ENCODE measurements at places on chromosomes 6 and 20. TPM values are rescaled to one million over a fixed set of nuclear protein-coding genes. Genes with fewer than 3 reads are reported as not detected.

DNA sequence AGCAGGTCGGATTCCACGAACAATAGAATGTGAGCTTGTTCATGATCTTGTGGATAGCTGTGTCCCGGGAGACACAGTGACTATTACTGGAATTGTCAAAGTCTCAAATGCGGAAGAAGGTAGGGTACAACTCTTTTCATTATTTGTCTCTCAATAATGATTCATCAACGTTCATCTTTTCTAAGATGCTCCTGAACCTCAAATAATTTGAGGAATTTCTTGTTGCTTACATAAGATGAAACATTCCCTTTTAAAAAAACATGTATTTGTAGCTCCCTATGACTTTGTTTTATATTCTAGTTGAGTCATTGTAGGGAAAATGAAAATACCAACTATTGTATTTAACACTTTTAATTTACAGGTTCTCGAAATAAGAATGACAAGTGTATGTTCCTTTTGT is 17.0 kb downstream of the MCM8 start:
- no peak for DNase-seq

- no peak for DNase-seq
Observed at GRCh38 chr6:125846292-125847024, 55.7 kb downstream of the NCOA7 start.

DNA sequence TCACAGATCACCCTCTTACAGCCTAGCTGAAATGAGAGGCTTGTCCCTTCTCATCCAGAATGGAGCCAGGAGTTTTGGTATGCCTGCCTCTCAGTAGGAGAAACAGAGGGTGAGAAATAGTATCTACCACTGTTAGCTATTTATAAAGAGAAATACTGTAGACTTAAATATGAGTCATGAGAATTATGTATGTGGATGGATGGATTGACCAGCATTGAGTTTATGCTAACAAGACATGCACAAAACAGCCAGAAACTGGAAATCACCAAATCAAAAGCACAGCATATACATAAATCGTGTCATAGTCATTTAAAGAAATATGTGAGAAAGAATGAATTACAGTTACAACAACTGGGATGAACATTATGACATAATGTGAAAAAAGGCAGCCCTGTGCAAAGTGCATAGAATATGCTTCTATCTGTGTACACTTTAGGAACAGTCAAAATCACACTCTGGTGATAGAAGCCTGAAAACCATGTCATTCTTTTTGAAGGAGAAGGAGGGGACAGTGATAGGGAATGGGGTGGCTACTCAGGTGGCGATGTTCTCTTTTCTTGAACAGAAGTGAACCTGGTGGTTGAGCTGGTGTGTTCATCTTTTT is 79.8 kb upstream of the KIF25 start:
- DNase-seq, result no peak

- DNase-seq, result no peak
Observed at GRCh38 chr6:125586074-125586473, 163.4 kb upstream of the HEY2 start.

CLPSL1 gene
- total RNA-seq, result not detected

DNA sequence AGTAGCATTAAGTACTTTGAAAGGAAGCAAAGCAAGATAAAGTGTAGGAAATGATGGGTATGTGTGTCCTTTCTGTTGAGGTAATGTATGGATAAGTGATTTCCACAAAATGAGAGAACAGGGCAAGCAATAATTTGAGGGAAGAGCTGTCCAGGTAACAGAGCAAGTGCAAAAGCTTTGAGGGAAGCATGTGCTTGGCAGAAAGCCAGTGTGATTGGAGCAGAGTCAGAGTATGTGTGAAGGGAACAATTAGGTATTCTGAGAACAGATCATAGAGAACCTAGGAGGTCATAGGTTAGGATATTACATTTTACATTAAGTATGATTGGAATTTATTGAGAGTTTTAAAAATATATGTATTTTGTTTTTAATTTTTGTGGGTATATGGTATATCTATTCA is 30.2 kb upstream of the MAN1A1 start:
- no peak for DNase-seq

- DNase-seq, result no peak
Observed at GRCh38 chr6:88441346-88441745, 275.2 kb upstream of the CNR1 start.

GRCh38 chr6:162267641-162268040 is 459.9 kb downstream of the PRKN start:
- no peak for DNase-seq

- peak; percentile 45 for DNase-seq
Observed at GRCh38 chr20:60137657-60138245, 179.5 kb downstream of the CDH26 start.

GRCh38 chr6:130282234-130282995 is 59.7 kb upstream of the SAMD3 start:
- DNase-seq, result peak; percentile 63

THEMIS gene
- 133 TPM for total RNA-seq

FGD2 gene
- 15.6 TPM for total RNA-seq

DNA sequence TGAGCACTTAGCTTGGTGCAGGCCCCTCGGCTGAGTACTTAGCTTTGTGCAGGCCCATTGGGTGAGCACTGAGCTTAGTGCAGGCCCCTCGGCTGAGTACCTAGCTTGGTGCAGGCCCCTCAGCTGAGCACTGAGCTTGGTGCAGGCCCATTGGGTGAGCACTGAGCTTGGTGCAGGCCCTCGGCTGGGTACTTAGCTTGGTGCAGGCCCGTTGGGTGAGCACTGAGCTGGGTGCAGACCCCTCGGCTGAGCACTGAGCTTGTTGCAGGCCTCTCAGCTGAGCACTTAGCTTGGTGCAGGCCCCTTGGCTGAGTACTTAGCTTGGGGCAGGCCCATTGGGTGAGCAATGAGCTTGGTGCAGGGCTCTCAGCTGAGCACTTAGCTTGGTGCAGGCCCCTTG is 387.1 kb downstream of the THBS2 start:
- DNase-seq, result no peak

GRCh38 chr6:127266178-127266891 is at the start of gene RNF146:
Gene RNF146, plus strand, starts transcription at chr6:127266864. Its CDS starts 13,475 bp downstream, at chr6:127280339.
- DNase-seq, result peak; percentile 80

- peak; percentile 54 for DNase-seq
Observed at GRCh38 chr6:7909323-7910276, 988 bp downstream of the TXNDC5 start.

SAMD10 gene
- total RNA-seq, result 33.4 TPM

DNA sequence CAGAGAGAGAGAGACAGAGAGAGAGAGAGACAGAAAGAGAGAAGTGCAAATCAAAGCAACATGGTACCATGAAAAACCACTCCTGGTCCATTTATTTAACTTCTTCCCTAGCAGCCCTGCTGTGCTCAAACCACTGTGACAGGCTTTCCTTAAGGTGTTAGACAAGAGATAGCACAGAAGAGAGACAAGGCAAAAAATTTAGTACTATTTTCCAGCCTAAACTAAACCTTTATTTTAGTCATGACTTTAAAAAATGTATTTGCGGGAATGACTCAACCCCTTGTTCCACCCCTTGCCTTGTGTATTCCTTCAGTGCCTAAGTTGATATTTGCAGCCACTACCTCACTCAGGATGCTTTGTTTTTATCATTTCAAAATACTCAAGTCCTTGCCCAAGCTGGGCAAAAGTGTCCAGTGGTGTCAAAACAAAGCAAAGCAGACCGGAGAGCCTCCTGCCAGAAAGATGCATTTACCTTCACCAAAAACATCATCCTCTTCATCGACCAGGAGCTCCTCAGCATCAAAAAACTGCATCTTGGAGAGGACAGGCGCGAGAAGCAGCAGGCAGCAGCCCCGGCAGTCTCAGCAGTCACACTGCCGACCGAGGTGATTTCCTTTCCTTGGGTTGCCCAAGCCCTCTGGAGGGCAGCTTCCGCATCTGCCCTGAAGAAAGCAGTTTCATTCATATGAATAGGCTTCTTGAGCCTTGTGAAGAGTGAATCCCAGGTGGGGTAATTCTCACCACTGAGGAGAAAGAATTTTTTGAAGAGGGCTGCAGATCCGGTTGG is at the start of gene RIPOR2:
Gene RIPOR2, minus strand, starts transcription at position 595 of the 787 bp plus-strand sequence. Its CDS starts 62 bp downstream, at position 533.
- peak; percentile 88 for DNase-seq

DNA sequence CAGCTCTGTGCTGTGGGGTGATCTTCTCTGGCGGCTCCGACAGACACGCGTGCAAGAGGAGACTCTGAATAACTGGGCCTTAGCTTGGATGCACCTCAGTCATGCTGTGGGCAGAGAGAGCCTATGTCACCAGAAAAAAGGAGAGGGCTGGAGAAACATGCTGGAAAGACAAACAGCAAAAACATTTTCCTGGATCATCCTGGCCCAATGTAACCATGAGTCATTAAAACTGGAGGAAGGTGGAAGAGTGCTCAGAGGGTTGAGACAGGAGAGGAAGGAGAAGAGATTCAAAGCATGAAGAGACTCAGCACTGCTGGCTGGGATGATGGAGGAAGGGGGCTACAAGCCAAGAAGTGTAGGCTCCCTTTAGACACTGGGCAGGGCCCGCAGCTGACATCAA is 292.0 kb downstream of the CDH26 start:
- DNase-seq, result peak; percentile 8

DNA sequence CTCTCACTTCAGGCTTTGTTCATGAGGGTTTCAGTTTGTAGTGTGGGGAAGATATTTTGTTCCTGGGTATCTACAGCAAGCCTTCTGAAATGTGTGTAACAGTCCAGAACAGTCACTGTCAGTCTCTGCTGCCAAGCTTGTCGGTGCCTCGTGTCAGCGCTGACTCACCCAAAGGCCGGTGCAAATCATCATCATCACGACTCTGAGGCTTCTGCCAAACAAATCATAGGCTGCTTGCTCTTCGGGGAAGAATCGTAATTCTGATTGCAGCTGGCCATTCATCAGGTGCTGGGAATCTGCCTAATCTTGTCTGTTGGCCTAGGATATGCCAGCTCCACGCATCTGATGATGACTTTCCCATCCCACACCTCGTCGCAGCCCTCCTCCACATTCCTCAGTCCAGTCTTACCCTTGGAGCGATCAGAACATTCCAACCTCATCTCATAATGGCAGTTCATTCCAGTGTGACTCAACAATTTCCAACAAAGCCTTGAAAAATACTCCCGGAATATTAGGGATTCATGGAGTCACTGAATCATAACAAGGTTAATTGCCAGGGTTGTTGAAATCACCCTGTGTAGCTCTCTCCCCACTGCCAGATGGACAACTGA is 40.9 kb downstream of the ALDH8A1 start:
- DNase-seq, result no peak

- no peak for DNase-seq
Observed at GRCh38 chr20:60063048-60063451, 104.8 kb downstream of the CDH26 start.

GRCh38 chr20:53679597-53680309 is 86.1 kb upstream of the ZNF217 start:
- DNase-seq, result no peak

DNA sequence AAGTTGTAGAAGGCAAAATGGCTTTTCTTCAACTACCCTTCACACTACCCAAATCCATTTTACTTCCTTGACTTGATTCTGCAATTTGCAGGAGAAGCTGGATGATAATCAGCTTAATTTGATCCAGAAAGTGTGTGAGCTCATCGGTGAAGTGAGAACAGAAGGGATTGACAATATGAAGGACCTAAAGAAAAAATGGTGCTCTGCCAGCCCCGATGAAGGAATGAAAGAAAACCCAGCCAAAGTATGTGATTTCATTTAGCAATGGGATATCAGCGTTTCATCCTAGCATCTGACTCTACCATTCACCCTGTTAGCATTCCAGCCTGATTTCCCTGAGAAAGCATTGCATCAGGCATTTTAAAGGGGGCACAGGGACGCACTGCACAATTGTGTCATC is 41.5 kb downstream of the CD164 start:
- DNase-seq, result no peak

DNA sequence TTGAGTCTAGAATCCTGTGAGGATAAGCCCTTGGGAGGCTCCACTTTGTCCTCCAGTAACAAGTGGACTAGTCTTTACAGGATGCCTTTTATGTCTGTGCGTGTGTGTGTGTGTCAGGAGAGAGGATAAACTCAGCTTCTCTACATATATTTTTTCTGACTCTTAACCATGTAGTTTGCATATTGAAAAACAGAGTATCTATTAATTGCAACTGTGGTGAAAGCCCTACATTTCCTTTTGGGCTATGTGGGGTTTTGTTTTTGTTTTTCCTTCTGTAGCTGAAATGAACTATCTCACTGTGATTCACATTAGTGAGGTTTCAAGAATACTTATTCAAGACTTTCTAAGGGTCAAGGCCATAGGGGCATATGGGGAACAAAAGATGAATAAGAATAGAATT is 17.7 kb downstream of the TPBG start:
- DNase-seq, result no peak

PPP1R3D gene
- total RNA-seq, result 8.5 TPM

TENT5A gene
- total RNA-seq, result 1.5 TPM

GRCh38 chr20:45672765-45673164 is 2.7 kb upstream of the WFDC11 start:
- DNase-seq, result no peak

KCNK17 gene
- total RNA-seq, result not detected

DNA sequence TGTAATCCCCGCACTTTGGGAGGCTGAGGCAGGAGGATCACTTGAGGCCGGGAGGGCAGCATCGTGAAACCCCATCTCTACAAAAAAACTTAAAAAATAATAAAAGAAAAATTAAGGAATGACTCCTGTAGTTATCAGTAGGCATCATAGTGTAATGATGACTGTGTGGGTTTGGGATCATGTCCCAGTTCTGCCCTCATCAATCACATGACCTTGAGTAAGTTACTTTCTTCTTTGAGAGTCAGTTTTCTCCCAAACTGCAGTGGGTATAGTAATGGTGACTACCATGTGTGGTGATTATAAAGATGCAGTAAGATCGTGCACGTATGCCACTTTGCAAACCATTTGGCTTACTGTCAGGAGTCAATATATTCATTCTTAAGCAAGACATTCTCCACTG is 89.2 kb downstream of the TXNDC5 start:
- no peak for DNase-seq

Measured in activated CD8-positive, alpha-beta memory T cell treated with anti-CD3 and anti-CD28 coated beads, Interleukin-2, amount 10 ng/mL, durations not matched to agents 7 days and 5 days (primary cell).